PC-3 (cell line): ENCODE measurements at places on chromosomes 1 and 21. TPM values are rescaled to one million over a fixed set of nuclear protein-coding genes. Genes with fewer than 3 reads are reported as not detected.

DNA sequence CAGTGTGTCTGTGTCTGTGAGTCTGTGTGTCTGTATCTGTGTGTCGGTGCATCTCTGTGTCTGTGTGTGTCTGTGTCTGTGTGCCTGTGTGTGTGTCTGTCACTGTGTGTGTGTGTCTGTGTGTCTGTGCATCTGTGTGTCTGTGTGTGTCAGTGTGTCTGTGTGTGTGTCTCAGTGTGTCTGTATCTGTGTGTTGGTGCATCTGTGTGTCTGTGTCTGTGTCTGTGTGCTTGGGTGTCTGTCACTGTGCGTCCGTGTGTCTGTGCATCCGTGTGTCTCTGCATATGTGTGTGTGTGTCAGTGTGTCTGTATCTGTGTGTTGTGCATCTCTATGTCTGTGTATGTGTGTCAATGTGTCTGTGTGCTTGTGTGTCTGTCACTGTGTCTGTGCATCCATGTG, 44.7 kb upstream of the POFUT2 start:
- H3K36me3 ChIP-seq: no peaks in the 10 kb centered on the region
- no peaks in the 10 kb centered on the region for H3K27me3 ChIP-seq
- no peak overlapping the region for H3K27ac ChIP-seq
- H3K4me3 ChIP-seq: no peak overlapping the region
- peaks cover 25% of the 10 kb centered on the region for H3K4me1 ChIP-seq
- no peak for DNase-seq

UTS2 gene
- total RNA-seq: not detected in 2 replicates

SLC1A7 gene
- 0.23 and 0.26 TPM in 2 replicates for total RNA-seq

FCGR3B gene
- not detected in 2 replicates for total RNA-seq
